Osteocyte (in vitro differentiated cells): ENCODE measurements at places on chromosomes 13 and 19. TPM values are rescaled to one million over a fixed set of nuclear protein-coding genes. Genes with fewer than 3 reads are reported as not detected.

Gene ZNF682
- 6.0 and 6.9 TPM in 2 replicates for total RNA-seq

Gene ATP1A3
- total RNA-seq, result not detected in 2 replicates

Gene AMER2
- not detected in 2 replicates for total RNA-seq

Gene C13orf46
- 2.4 and 2.9 TPM in 2 replicates for total RNA-seq

Gene ENOX1
- total RNA-seq, result 5.9 and 6.9 TPM in 2 replicates

Gene KASH5
- total RNA-seq, result not detected in 2 replicates

Gene MYDGF
- total RNA-seq, result 95.4 and 103 TPM in 2 replicates

Gene OR4F17
- not detected in 2 replicates for total RNA-seq

Gene ZNF534
- not detected in 2 replicates for total RNA-seq

Gene ZSCAN22
- 3.7 and 4.1 TPM in 2 replicates for total RNA-seq

Gene MYO16
- total RNA-seq, result 0.13 and 0.16 TPM in 2 replicates

Gene LMTK3
- 0.32 and 0.39 TPM in 2 replicates for total RNA-seq

Gene UBE2S
- 70.7 and 71.1 TPM in 2 replicates for total RNA-seq

Gene TUBA3C
- not detected in 2 replicates for total RNA-seq

Gene KRTDAP
- not detected in 2 replicates for total RNA-seq

Gene IGFL1
- not detected in 2 replicates for total RNA-seq

Gene CRX
- not detected in 2 replicates for total RNA-seq
